Stimulated activated CD8-positive, alpha-beta memory T cell treated with anti-CD3 and anti-CD28 coated beads, Interleukin-2, amount 100 ng/mL, for 1 hour (primary cell): ENCODE measurements at places on chromosomes 5 and 9.

DNA sequence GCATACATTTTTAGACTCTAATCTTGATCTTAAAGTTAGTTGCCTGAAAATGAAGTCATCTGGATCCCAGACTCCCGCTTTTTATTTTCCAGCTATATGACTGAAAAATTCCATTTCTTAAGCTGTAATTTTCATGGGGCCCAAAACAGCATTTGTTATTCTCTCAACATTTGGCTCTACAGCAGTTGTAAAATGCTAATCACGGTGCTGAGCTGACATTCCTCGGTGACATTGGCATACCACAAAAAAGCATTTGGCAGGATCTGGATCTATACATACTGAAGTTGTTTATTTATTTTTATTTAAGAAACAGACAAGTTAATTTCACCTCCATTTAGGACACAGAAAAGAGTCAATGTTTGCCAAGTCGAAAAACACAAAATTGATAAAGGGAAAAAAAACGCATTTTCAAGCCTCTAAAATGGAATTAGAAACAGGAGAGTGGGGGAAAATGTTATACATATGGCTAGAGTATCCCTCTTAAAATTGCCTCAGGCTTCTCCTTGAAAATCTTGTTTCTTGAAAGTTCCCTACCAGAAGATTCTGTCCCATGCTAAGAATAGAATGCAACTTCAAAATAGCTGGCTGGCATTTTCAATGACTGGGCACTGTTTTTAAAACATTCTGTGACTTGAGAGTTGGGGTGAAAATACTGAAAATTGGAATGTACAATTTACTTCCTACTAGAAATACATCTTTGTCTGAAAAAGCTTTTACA lies 207.5 kb upstream of the TBCA start:
- DNase-seq, result no peak

DNA sequence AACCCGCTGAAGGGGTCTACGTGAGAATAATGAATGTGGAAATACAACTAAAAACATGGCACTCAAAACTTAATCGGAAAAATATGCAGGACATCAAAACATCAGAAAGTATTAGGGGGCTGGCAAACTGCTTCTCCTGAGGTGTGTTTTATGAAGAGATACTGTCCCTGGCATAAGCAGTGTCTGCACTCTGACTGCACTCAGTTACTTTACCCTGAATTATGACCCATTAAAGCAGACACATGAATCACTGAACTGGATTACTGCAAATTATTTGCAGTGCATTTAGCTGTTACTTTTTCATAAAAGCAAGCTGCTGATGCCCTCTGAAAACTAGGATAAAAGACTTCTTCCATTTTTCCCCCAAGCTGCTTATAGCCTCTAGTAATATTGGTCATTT lies 164.9 kb downstream of the AP3B1 start:
- DNase-seq, result no peak

DNA sequence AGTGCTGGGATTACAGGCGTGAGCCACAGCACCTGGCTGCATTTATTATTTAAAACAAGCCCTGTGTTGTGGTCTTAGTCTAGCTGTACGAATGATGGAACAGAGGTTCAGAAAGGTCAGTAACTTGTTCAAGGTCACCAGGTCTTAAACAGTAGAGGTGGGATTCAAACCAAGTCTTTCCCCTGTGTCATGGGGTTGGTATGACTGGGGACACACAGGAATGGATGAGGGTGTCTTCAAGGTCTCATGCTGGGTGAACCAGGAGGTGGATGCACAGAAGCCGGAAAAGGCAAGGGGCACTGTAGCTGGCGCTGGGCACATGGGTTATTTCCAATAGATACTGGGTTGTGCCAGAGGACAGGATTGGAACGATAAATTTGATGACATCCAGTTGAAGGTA lies 32.2 kb upstream of the TJP2 start:
- DNase-seq, result no peak

- DNase-seq, result no peak
Measured at GRCh38 chr9:95746408-95747180, 128.9 kb upstream of the ERCC6L2 start.

GRCh38 chr5:159343295-159344094 lies 13.2 kb upstream of the IL12B start:
- DNase-seq, result no peak

GRCh38 chr5:14061106-14061505 lies 82.0 kb upstream of the TRIO start:
- DNase-seq, result no peak

DNA sequence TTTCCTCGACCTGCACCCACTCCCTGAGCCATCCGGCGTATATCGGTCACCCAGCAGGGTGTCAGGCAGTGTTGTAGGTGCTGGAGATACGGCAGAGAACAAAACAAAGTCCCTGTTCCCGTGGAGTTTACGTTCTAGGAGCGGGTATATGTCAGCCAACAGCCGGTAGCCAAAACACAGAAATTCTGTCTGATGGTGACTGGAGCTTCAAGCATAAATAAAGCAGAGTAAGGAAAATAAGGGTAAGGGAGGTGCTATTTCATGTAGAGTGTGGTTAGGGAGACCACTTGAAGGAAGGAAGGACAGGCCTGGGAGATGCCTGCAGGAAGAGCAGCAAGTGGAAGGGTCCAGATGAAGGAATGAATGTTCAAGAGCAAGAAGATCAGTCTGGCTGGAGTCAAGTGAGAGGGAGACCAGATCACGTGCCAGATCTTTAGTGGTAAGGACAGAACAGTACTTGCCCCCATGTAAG lies 783 bp upstream of the ZFR start:
- DNase-seq, result no peak

- no peak for DNase-seq
Measured at GRCh38 chr5:89542736-89543135, 659.8 kb upstream of the MEF2C start.

- no peak for DNase-seq
Measured at GRCh38 chr5:36558641-36559040, 47.8 kb upstream of the SLC1A3 start.

DNA sequence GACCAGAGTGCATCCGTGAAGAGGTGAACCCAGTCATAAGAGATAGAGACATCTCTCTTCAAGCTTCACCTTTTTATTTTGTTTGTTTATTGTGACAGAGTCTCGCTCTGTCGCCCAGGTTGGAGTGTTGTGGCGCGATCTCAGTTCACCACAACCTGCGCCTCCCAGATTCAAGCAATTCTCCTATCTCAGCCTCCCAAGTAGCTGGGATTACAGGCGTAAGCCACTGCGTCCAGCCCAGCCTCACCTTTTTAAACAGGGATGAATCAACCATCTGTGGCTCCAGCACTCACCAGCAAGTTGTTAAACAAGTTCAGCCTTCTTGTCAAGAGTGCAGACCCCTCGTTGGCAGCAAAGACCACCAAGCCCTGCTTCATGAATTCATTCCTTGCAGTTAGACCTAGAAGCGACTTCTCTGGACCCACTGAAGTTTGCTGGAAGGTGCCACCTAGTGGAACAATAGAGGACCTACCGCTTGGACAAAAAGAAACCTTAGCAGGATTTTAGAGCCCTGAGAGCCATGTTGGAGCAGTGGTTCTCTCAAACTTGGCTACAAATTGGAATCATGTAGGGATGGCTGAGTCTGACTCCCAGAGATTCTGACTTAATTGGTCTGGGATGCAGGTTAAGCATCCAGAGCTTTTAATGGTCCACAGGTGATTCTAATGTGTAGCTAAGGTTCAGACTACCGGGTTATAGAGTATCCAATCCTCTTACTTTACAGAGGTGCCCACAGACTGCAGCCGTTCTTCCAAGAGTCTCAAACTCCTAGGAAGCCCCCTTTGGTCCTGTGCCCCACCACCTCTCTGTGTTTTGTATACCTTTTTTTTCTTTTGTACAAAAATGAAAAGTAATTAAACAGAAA lies 10.5 kb upstream of the GALNT10 start:
- DNase-seq, result no peak

- no peak for DNase-seq
Measured at GRCh38 chr5:20497356-20497755, 509.4 kb upstream of the CDH18 start.

DNA sequence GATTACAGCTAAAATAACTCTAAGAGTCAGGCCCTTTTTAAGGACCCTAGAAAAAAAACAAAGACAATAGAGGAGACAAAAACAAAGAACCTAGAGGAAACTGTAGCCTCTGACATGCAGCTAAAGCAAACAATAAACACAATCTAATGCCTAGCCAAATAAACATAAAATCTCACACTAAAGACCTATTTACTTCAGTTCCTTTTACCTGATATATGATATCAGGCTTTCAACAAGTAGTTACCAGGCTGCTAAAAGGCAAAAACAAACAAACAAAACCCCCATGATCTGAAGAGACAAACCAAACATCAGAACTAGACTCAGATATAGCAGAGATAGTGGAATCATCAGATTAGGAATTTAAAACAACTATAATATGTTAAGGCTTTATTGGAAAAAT lies 226.5 kb upstream of the POU5F2 start:
- DNase-seq, result no peak

DNA sequence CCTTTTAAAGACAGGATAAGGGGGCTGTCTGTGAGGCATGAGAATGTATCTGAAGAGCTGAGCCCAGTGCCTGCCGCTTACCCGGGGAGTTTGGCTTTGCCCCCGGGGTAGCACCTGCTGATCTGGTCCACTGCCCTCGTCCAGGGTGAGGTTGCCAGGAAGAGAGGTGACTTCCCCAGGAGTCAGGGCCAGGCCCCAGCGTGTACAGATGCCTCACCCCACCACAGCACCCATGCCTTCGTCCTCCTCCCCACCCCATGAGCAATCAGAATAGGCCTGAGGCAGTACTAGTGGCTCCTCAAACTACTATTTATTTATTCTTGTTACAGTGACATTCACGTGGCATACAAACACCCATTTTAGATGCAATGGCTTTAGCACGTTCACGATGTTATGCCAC lies 15.7 kb upstream of the AIF1L start:
- no peak for DNase-seq

- DNase-seq, result no peak
Measured at GRCh38 chr5:45862763-45863162, 166.6 kb upstream of the HCN1 start.

DNA sequence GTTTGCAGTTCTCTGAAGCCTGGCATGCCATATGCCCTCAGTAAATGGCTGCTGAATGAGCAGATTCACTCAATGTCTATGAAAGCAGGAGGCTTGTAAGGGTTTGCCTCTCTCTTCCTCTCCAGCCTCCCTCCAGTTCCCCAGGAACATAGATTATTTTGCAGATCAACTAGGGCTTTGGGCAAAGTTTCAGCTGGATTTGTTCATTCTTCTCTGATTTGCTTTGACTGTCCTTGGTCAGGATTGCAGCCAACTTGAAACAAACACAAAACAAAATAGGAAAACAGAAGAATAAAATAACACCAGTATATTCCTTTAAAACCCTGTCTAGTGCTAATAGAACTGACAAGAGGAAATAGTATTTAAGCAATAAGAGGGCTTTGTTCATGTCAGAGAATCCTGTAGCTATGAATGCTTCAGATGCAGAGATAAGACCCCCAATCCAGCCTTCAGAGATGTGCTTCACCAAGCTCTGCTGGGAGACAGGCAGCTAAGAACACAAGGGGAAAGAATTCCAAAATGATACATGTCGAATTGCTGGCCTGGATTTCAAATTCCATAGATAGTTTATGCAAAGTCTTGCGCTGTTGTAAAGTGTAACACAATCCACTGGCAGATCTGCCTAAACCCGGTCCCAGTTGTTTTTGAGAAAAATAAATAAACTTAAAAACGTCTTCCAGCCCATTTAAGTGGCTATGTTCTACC lies 174.3 kb downstream of the PAPPA start:
- no peak for DNase-seq

DNA sequence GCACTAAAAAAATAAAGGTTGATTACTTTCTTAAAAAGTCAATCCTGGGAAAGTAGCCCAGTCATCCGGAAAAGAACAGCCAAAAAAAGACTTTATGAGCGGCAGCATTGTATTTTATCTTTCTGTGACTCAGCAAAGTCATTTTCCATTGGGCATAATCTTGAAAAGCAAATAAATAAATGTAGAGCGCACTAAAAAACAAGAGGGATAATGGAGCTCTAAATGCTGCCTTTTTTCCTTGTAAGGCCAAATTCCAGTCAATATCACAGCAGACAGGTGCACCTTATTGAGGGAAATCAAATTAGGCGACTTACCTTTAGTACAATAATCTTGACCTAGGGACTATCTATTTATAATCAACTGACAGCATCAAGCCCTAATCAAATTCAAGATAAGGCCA lies 266.8 kb downstream of the MTRR start:
- no peak for DNase-seq

GRCh38 chr5:27217155-27217956 lies 179.0 kb upstream of the CDH9 start:
- DNase-seq, result no peak

DNA sequence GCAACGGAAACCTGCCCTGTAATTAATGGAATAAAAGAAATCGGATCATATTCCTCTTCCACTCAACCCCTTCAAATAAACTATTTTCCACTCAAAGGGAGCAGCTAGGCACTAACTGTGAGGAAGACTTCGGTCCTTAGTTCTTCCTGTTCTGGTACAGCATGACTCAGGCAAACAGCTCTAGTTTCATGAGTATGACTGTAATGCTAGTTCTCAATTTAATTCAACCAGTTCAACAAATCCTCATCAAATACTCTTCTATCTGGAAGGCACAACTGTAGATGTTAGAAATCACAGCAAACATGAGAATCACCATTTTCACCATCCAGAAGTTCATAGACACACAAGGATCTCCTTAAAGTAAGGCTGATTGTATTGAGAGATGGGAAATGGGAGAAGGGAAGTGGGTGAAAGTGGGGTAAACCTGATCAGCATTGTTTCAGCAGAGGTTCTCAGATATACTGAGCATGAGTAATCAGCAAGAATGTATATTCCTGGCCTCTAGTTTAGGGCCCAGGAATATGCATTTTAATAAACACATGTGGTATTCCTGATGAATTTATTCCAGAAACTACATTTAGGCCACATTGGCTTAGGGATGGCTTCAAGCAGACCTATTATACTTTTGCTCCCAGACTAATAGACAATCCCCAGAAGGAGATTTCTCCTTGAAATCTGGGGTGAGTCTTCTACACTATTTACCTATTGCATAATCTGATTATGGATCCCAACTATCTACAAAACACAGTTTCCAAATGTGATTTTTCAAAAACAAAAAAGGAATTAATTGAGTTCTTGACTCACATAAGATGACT lies 141.1 kb upstream of the SLC12A2 start:
- DNase-seq, result no peak

GRCh38 chr5:111834926-111835599 lies 78.1 kb upstream of the NREP start:
- no peak for DNase-seq

DNA sequence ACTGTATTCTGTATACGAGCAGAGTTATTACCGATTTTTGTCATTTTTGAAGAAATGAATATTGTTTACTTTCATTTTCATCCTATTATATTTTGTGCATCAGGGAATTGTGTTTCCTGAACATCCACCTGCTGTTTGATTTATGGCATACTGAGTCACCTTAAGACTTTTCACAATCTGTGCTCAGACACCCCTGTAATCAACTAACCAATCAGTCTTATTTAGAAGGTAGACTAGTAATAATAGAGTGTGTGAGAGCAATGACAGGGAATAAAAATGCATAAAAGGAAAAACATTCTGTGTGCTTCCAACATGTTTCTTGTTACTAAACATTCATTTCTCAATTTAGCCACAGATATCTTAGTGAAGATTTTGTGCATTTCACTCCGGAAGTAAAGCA lies 1413.6 kb upstream of the ACO1 start:
- DNase-seq, result no peak

GRCh38 chr5:22926574-22926973 lies 73.4 kb upstream of the CDH12 start:
- DNase-seq, result no peak

GRCh38 chr9:126959917-126960316 lies 45.3 kb downstream of the RALGPS1 start:
- DNase-seq, result no peak

- DNase-seq, result no peak
Measured at GRCh38 chr5:29963956-29964355, 1229.5 kb upstream of the CDH6 start.
